Smooth muscle cell of the brain vasculature (primary cell): ENCODE measurements at places on chromosomes 11 and 22.
A peak's percentile ranks its signal among the peaks of the same experiment; 100 is the strongest.

GRCh38 chr22:45187891-45188290 lies 24.2 kb downstream of the NUP50 start:
- DNase-seq = no peak

- no peak for DNase-seq
Observed at GRCh38 chr11:74162681-74163467, 7.9 kb downstream of the C2CD3 start.

DNA sequence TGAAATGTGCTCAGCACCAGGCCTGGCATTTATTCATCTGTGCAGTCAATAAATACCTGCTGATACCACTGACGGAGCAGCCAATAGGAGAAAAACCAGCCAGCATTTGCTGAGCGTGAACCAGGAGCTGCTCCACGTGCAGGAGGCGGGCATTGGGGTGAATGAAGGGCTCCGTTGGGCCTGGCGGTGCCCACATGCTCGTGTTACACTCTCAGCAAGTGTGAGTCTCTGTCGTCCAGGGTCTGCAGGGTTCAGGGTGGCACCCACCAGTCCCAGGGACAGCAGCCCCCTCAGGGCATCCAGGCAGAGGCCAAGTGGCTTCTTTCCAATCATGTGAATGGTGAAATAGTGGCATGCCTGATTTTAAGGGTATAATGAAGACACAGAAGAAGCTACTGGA lies 4.2 kb upstream of the RPS19BP1 start:
- no peak for DNase-seq

- DNase-seq = peak; percentile 41
Observed at GRCh38 chr11:132111838-132112237, 741.4 kb downstream of the NTM start.

DNA sequence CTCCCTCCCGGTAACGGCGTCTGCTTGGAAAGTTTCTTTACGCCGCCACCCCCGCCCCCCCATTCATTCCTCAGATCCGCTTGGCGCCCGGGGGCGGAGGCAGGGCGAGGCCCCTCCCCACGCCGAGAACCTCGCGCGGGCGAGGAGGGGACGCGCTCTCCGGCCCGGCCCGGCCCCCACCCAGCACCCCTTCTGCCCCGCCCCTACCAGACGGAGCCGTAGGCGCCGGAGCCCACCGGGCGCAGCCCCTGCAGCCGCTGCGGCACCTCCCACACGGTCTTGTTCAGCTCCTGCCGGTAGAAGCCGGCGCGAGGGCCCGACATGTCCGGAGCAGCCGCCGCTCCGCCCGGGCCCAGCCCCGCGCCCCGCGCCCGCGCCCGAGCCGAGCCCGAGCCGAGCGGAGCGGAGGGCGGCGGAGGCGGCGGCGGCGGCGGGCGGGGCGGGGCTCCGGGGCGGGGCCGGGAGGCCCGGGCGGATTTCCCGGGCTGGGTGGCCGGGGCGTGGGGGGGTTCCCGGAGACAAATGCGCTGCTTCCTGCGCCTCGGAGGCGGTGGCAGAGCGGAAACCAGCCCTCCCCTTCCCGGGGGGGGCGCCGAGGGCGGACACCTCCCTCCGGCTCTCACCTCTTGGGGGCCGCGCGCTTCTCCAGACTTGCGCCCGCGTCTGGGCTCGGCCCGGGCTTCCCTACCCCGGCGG lies at the start of gene MAPK11:
TSS of gene MAPK11 (minus strand) at position 411 of the 696 bp plus-strand sequence. CDS start at position 323, 88 bp downstream.
- no peak for DNase-seq

DNA sequence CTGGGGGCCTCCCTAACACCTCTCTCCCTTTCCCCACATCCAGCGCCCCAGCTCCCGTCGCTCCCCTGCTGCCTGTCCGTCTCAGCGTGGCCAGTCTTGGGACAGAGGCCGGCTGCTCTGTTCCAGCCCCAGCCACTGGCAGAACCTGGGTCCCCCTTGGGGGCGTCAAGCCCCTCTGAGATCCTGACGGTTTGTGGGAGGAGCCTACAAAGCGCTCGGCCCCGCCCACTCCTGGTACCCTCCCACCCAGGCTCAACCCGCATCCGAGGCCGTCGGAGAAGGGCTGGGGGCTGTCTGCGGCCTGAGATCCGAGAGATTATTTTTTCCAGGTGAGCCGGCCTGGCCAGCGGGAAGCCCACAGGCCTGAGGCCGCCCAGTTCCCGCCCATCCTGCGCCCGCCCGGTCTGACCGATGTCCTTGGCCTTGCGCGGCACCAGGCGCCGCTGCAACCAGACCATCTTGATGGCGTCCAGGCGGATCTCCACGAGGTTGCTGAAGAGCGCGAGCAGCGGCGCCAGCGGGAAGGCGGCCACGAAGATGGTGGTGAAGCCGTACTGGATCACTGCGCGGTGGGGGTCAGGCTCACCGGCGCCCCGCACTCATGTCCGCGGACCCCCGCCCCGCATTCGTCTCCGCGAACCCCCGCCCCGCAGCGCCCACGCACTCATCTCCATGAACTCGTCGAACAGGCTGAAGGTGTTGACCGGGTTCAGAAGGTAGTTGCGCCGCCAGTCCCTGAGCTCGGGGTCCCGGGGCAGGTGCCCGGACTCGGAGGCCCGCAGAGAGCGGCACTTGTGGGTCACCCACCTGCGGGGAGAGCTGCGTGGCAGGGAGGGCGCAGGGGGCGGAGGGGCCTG lies 5.5 kb upstream of the SIGIRR start:
- no peak for DNase-seq
